Fibroblast of skin of right quadriceps (primary cell): ENCODE measurements at places on chromosomes 11 and 22.

DNA sequence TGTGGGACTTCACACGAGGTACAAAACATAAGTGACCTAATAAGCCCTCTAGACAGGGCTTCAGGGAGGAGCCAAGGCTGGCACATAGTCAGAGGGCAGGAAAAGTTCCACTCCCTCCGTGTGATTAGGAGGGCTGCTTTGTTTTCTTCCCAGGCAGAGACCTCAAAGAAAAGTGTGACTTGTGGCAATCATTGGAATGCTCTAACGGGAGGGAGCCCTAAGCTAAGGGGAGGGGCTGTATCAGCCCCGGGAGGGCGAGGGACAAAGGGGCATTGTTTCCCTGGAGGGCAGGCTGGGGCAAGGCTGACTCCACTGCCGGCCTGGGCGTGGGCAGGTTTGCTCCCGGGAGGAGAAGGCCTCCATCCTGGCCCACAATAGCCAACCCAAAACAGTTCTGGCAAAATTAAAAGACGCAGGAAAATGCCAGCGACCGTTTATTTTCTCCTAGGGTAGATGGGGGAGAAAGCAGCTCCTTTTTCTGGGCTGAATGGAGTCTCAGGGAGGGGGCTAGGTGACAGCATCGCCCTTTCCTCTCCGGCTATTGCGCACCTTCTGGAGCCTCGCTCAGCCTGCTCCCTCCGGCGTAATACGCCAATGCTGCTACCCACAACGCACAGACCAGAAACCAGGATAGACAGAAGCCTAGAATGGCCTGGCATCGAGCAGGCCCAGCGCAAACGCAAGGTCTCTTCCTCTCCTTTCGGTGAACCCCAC lies 60.2 kb downstream of the ENDOD1 start:
- no peak for DNase-seq

DNA sequence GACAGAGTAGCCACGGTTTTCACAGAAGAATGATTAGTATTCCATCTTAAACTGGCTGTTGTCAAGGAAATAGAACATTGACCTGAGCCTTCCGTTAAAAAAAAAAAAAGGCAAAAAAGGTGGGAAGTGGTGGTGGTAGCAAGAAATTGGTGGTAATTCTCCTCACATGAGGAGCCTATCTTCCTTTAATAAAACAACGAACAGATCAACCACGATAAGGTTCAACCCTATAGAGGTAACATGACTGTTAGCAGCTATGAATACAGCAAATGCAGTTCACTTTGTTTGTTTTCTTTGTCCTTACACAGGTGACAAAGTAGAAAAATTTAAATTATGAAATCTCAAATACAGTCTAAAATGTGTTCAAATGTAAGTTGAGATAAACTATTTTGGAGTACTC lies 181.6 kb downstream of the TTC28 start:
- no peak for DNase-seq

DNA sequence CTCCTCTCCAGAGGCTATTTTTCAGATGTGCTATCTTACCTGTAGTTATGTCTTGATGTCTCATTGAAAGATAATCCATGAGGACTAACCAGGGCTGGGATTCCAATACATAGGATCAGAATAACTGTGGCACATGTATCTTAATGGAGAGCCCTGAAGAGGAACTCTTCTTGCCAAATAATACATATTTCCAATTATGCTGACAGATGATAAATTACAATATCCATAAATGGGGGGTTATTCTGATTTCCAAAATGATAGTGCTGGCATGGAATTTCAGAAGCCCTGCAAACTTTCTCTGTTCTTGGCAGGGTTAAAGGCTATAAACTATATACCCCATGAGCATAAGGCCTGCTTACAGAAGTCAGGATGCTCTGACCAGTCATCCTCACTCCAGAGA lies 154.2 kb downstream of the ATG16L2 start:
- no peak for DNase-seq

DNA sequence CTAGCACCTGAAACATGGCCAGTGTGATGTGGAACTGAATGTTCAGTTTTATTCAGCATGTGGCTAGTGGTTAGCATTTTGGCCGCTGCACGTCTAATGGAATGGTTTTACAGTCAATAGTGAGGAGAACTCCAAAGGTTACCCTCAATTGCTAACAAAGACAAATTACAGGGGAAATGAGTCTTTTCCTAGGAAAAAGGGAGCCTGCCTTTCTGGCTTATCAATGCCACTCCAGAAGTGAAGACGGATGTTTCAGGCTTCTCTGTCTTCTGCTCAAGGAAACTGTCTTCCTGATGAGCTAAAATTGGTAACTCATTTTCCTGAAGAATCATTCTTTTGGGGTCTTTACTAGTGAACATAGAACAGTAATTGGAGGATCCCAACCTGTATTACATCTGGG lies 84.3 kb upstream of the CRTAM start:
- no peak for DNase-seq

DNA sequence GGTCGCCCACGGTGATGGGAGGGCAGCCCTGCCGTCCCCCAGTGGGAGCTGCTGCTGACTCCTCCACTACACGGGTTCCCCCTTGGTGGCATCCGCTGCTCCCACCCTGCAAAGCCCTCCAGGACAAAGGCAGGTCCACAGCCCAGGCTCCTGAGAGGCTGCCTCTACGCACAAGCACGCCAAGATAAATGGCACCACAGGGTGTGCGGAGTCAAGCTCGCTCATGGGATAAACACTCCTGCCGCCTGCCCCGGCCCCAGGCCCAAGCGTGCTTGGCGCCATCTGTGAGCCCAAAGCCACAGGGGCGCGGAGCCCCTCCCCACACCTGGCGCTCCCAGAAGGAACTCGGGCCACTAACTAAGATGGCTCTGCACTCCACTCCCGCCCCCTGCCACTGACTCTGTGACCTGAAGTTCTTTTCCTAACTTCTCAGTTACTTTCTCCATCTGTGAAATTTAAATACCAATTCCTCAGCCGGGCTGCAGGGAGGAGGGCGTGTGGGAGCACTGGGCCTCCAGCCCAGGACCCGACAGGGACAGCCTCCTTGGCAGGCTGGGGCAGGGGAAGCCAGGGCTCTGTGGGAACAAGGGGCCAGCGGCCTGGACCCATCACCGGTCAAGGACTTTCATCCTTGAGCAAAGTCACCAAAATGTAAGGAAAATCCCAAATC lies 14.9 kb downstream of the EHD1 start:
- DNase-seq = no peak

DNA sequence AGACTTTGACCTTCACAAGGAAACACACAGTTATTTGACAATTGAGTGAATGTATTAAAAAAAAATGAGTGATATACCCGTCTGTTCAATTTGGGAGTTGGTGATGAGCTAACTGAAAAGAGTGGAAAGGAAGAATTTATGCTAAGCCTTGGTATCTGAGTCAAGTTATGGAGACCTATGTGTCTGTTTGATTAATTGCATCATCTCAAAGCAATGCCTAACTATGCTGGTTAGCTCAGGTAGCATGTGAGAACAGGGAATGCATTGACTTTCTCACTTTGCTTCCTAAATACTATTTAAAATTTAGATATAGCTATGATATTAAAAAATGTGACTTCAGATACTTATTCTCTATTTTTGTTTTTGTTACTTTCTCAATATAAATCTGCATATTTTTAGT lies 110.5 kb downstream of the DDX10 start:
- no peak for DNase-seq

DNA sequence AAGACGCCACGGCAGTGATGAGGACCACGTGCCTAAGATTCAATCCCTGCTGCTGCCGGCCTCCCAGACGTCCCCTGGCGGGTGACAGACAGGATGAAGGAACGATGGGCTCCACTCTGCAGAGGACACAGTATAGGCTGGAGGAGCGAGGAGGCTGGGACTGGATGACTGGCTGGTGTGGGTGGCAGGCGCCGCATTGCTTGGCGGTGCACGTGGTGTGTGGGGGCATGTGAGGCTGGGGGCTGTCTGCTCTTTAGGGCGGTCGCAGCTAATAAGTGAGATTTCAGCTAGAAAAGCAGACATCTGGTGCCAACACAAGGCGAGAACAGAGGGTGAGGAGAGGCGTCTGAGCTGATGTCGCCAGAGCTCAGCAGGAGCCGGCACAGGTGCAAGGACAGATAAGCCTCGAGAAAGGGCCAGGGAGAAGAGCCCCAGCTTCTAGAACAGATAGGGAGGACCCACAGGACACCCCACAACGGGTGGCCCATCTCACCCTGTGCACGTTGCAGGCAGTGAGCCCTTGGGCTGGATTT lies 33.2 kb downstream of the TSPAN4 start:
- DNase-seq = no peak

DNA sequence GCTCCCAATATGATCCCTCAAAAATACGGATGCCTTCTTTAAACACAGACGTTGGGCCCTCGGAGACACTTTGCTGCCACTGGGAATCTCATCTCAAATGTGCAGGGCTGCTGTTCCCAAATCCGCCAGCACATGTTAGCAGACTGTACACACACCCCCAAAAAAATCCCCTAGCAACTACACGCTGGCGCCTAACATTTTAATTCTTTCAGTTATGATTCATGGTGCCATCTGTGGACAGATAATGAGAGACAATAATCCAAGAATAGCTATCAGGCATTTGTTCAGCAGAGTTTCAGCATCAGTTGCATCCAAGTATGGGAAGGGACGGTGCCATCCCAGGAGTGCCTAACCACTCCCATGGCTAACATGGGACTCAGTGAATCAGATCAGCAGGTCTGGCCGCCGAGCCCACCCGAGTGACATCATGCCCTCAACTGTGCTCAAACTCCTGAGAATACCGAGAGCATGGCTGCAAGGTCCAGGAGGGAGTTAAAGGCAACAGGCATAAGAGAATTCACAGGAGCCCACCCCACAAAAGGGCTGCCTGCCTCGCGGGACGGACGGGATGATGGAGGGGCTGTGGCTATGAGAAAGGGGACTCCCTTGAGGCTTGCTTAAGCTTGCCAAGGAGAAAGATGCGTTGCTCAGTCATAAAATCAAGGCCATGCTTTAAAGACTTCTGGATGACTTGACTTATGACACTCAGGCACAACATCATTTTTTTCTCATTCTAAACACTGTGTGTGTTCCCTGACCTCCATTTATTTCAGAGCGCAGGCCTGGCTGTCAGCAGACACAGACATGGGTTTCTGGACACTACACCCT lies 337.0 kb downstream of the SHANK2 start:
- DNase-seq = peak; percentile 13

DNA sequence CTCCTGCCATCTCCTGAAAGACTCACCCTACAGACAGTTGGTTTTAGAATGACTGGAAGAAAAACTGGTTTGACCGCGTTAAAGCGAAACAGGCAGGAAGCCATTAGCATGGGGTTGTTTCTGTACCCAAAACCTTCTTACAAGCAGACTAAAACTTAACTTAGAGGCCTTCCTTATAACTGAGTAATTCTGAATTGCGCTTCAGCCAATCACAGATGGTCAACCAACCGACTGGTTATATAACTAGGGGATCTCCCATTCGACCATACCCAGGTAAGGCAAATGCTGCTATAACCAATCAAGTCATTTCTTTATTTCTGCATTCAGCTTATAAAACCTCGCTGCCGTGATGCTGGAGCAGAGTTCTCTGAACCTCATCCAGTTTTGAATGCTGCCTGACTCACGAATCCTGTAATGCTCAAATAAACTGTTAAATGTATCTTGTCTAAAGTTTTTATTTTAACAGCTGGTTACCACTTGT lies 87.8 kb upstream of the DRD2 start:
- no peak for DNase-seq
